ENCODE measurements at places on chromosomes 4 and X.

- no peak for DNase-seq
Observed at GRCh38 chr4:140816806-140817510, 60.8 kb upstream of the TBC1D9 start.

- DNase-seq, result no peak
Observed at GRCh38 chrX:71870208-71871098, 40.2 kb upstream of the NHSL2 start.

DNA sequence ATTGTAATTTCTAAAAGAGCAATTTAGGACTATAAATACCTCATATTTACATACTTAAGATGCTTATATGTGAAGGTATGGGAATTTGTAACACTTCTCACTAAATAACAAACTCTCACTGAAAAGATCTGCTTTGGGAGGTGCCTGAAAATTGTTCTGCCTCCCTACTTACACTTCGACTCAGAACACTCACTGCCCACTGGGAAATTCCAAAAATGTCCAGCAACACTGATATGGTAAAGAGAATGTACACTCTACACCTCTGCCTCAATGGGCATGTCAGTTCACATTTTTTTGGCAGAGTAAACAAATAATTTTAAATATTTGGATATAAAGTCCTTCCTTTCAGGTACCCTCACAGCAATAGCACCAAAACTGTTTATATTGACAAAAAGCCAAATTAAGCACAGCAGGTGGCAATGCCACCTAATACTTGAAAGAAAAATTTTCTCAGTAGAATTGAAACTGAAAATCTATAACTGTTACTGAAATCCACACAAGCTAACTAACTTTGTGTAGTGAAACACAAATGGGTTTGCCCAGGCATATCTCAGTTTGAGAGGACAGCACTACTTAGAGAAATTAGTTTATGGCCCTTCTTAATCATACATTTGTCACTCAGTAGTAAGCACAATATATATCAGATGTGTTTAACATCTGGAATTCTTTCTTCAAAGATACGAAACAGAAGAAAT, 67.1 kb downstream of the PRDM5 start:
- no peak for DNase-seq

GRCh38 chr4:103244251-103244650, 46.1 kb upstream of the CENPE start:
- DNase-seq, result no peak

DNA sequence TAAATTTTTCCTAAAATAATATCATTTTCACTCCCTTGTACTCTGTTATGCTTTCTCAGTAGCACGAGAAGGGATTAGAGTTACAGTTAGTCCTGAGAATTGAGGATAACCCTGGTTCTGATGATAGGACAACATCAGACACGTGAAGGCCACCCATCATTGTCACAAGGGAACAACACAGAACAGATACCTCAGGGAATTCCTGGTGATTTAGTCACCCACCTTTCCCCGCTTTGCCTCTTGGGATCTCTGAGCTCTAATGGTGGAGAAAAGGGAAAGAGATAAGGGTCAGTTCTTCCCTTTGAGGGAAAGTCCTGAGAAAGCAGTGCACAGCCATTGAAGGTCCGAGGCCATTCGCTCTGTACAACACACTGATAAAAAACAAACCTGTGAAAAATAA, 112.3 kb upstream of the GALNT7 start:
- no peak for DNase-seq

DNA sequence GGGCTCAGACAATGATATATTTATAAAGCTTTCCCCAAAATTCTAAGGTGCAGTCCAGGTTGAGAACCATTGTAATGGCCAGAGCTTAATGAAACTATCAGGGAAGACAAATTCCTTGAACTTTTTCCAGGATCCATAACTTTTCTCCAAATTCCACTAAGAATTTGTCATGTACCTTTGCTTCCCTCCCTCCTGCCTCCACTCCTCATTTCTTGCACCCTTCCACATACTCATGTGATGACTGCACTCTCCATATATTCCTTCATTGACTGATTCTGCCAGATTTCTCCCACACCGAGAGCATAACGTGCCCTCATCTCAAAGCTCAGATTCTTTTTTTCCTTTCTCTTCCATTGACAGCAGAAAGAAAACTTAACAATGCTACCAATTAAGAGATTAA, 20.9 kb upstream of the AMELX start:
- no peak for DNase-seq

DNA sequence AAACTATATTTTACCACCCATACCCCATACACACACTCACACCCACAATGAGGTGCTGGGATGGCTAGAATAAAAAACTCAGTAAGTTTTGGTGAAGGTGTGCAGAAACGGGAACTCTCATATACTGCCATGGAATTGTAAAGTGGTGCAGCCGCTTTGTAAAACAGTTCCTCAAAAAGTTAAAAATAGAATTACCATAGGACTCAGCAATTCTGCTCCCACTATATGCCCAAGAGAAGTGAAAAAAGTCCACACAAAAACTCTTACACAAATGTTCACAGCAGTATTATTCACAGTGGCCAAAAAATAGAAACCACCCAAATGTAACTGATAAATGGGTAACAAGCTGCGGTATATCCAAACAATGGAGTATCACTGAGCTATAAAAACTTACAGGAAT, 6.5 kb downstream of the CENPU start:
- no peak for DNase-seq

GRCh38 chrX:39688576-39689375, 409.0 kb downstream of the BCOR start:
- no peak for DNase-seq

DNA sequence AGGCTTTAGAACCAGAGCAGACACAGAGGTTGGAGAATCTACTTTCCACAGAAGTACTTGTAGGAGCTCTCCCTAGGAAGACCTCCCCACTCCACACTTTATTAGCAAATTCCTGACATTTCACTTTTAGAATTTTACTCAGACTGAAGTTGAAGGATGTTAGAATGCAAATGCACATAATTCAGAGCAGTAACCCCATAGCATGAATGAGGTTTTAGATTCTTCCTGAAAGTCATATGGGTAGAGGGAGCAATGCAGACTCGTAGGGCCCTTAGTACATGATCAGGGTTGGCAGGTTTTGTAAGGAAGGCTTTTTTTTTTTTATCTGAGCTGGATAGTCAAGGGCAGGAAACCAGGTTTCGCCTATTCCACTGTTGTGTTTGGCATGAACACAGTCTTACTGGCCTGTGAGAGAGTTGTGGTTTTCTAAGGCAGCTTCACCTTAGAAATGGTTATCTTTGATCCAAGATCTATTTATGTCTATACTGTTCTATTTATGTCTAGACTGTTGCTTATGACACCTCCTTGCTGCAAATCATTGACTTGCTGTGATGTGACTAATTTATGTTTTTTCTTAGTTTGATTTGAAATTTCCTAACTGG, 48.9 kb downstream of the SPATA18 start:
- DNase-seq, result no peak

GRCh38 chr4:123603165-123603564, 206.6 kb downstream of the SPRY1 start:
- DNase-seq, result no peak

- no peak for DNase-seq
Observed at GRCh38 chr4:158809611-158810486, 41.0 kb downstream of the FNIP2 start.

DNA sequence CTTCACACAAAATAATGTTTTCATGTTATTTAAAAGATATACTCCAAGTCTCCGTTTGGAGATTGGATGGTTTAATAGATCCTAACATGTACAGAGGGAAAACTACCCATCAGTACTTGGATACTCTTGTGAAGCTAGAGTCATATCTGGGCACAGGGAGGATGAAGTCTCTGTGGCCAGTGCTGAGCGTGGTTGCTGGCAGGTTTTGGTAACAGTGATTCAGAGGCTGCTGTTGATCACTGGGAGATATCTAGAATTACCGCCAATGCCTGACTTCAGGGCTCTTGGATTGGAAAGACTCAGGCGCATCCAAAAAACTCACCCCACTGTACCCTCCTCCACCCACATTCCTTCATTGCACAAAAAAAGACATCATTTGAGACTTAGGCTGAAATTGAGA, 107.2 kb upstream of the PGRMC2 start:
- no peak for DNase-seq

- no peak for DNase-seq
Observed at GRCh38 chr4:1571165-1572009, 112.7 kb downstream of the FAM53A start.

DNA sequence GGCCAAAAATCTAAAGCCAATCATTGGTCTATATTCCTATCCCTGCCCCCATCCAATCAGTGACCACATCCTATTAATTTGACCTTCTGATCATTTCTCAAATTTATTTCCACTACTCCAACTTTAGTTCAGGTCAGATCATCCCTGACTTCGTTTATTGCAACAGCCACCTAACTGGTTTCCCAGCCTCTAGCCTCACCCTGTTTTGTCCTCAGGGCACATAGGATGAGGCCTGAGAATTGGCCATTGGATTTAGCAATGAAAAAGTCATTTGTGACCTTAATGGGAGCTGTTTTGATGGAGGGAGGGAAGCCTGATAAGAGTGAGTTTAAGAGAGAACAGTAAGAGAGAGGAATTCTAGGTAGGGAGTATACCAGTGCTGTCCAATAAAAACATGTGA, 155.0 kb downstream of the AMMECR1 start:
- no peak for DNase-seq

GRCh38 chr4:46994007-46994405, 625 bp upstream of the GABRA4 start:
- no peak for DNase-seq

DNA sequence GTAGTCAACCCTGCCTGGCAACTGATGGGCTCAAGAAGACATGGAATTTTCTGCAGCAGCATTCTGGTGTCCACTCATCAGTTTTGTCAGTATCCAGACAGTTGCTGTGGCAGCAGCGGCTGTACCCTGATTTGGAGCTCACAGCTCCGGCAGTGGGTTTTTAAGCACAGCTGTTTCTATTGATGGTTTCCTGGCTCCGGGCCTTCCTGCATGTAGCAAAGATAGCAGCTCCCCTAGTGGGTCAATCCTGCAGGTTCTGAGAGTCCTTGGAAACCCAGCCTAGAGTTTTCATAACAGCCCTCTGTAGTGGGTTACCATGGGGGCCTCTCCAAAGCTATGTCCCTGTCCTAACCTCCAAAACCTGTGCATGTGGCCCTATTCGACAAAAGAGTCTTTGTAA, 84.0 kb upstream of the ATP6AP2 start:
- no peak for DNase-seq

- DNase-seq, result peak; percentile 9
Observed at GRCh38 chr4:10007436-10007740, 13.9 kb downstream of the SLC2A9 start.

GRCh38 chr4:31343061-31343460, 622.9 kb downstream of the PCDH7 start:
- DNase-seq, result no peak

GRCh38 chr4:61085534-61085933, 114.6 kb upstream of the ADGRL3 start:
- DNase-seq, result no peak
